Activated CD8-positive, alpha-beta memory T cell treated with anti-CD3 and anti-CD28 coated beads for 1 hour (primary cell): ENCODE measurements at places on chromosomes 12 and 14.

DNA sequence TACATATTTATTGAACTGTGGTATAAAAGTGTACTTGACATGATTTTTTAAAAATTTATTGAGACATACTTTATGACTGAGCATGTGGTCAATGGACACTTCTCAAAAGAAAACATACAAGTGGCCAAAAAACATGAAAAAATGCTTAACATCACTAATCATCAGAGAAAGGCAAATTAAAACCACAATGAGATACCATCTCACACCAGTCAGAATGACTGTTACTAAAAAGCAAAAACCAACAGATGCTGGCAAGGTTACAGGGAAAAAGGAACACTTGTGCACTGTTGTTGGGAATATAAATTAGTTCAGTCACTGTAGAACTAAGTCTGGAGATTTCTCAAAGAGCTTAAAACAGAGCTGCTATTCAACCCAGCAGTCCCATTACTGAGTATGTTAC lies 1177.6 kb downstream of the GALC start:
- no peak for DNase-seq

DNA sequence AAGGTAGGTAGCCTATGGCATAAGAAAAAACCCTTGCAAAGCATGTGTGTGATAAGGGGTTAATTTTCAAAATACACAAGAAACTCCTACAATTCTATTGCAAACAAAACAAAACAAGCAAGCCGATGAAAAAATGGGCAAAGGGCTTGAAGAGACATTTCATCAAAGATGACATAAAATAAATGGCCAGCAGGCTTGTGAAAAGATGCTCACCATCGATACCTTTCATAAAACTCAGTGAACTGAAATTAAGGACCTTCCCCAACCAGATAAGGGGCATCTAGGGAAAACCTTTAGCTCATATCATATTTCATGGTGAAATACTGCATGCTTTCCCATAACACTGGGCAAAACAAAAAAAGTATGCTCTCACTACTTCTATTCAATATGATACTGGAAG lies 131.2 kb downstream of the PPM1H start:
- no peak for DNase-seq

DNA sequence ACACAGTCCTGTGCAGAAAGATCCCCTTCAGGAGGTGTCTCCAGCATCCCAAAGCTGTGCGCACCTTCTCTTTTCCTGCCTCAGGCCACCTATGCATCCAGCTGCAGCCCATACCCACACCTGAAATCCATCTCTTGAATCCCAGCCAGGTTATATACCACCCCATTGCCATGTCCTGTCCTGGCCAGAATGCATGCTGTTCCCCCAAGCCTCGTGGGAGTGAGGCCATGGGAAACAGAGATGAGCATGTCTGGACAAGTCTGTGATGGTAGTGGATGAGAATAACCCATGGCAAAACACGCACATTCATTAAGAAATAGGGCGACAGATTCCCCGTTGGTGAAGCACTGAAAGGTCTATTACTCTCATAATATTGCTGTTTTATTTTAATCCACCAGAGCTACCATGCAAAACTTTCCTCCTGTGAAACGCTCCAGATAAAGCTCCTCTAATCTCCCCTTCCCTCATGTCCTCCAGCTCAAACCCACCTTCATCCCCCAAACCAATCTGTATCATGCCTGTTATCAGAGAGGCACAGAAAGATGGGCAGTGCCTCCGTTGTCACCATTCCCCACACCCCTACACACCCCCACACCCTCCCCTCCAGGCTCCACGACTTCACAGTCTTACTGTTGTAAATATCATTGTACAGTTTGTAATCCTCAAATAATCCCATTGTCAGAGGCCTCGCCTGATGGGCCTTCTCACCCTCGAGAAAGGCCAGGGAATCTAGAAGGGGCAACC lies 97.5 kb upstream of the FKBP4 start:
- DNase-seq, result no peak

GRCh38 chr14:96255501-96256366 lies at the start of gene BDKRB1:
TSS of gene BDKRB1 (plus strand) at chr14:96256210. CDS start at chr14:96263683, 7,473 bp downstream.
- DNase-seq, result no peak

DNA sequence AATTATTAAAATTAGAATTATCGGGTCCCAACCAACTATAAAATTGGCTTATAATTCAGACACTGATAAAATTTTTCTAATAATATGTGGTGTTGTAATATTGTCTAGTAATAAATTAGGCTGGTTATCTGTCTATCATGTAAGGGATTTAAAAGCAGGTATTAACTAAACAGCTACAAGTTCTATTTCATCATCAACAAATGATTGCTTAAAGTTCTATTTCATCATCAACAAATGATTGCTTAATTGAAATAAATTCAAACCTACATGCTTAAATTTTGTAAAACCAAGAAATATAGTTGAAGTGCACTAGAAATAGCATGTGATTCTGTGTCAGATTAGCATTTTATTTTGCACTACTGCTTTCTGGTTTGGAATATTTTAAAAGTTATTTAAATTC lies 34.1 kb downstream of the SLCO1A2 start:
- no peak for DNase-seq

DNA sequence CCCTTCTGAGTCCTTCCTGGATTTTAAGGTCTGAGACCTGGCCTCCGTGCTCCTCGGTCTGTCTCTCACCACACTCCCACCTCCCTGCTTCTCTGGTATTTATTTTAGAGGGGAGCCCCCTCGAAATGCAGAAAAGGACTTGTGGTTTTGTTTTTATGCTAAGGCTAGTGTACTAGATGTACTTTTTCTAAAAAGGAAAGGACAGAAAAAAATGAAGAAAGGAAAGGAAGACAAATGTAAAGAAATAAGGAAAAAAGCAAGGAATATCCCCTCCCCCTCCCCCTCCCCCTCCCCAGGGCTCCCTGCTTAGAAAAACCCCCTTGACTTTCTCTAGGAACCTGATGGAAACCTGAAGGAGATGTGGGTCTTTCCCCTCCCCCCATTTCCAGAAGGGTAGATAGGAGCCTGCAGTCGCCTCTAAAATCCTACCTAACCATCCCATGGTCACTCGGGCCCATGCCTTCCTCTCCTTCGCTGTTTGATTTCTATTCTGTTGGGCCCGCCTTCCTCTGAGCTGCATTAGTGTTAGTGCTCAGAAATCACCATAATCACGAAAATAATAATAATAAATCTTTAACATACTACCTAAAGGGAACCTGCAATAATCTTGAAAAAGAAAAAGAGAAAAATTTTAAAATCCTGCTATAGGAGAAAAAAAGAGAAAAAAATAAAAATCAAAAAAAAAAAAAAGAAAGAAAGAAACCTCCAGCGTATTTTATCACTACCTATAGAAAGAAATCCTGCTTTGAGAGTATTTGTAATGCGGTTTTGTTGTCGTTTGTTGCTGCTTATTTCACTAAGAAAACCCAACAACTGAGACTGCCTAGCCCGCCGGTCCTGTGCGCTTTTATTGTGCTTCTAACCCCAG lies 3.1 kb downstream of the HOXC8 start:
- no peak for DNase-seq

DNA sequence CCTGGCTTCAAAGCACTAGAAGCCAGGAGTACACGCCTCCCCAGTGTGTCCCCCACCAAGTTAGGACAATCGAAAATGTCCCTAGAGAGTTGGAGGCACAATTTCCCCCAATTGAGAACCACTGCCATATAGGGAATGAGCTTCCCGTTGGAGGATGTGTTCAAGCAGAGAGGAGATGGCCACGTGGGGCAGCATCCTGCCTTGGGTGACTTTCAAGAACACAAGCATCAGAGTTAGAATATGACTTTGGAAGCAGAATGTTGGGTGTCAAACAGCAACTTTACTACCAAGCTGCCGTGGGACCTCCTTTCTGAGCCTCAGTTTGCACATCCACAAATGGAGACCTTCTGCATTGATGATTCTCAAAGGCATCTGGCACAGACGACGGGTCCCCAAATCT lies 56.5 kb downstream of the RFLNA start:
- DNase-seq, result no peak

- DNase-seq, result peak; percentile 22
Observed at GRCh38 chr14:38078393-38078792, 129.3 kb upstream of the SSTR1 start.

DNA sequence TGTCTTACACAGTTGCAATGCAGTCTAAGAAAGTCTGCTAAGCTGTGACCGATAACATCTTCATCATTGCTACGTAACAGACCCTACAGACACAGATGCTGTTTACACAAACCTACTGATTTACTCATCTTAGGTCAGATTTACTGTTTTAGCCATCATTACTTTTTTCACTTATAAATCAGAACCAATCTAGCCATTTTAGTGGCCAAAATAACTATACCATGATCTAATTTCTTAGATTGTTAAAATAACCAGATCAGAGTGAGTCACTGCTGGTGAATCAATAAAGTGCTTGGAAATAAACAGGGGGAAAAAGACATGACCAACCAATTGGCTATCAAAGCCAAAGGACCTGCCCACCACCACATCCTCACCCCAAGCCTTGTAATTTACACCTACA lies 57.0 kb upstream of the FOXN3 start:
- DNase-seq, result no peak

GRCh38 chr12:89597770-89598169 lies 71.9 kb upstream of the POC1B start:
- DNase-seq, result no peak

DNA sequence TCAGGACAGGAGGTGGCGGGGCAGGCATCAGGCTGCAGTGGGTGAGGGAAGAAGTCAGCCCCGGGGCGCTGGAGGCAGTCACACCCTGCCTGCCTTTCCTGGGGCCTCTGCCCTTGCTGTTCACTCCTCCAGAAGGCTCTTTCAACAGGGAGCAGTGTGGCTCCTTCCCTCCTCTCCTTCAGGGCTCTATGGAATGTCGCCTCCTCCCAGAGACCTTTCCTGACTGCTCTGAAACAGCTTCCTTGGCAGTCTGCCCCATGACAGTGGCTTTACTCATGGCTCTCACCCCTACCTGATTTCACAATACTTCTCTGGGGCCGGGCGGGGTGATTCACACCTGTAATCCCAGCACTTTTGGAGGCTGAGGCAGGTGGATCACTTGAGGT lies 7.1 kb downstream of the RHOF start:
- no peak for DNase-seq

DNA sequence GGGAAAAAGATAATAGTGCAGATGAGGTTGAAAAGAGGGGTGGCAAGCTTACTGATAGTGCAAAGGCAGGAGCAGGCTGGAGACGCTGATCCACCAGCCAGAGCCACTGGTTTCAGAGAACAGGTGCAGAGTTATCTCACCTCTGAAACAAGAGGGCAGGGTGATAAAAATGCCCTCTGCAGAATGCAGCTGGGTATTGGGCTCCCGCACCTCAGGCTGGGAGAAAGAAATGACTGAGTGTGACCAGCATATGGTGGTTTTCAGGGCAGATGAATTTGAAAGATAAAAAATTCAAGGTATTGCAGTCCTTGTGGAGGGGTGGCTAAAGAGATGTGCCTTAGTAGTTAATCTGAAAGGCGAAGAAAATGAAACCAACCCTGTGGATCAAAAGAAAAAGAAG lies 2.9 kb upstream of the TMEM30B start:
- no peak for DNase-seq

- no peak for DNase-seq
Observed at GRCh38 chr12:21478756-21479455, 22.5 kb downstream of the RECQL start.

DNA sequence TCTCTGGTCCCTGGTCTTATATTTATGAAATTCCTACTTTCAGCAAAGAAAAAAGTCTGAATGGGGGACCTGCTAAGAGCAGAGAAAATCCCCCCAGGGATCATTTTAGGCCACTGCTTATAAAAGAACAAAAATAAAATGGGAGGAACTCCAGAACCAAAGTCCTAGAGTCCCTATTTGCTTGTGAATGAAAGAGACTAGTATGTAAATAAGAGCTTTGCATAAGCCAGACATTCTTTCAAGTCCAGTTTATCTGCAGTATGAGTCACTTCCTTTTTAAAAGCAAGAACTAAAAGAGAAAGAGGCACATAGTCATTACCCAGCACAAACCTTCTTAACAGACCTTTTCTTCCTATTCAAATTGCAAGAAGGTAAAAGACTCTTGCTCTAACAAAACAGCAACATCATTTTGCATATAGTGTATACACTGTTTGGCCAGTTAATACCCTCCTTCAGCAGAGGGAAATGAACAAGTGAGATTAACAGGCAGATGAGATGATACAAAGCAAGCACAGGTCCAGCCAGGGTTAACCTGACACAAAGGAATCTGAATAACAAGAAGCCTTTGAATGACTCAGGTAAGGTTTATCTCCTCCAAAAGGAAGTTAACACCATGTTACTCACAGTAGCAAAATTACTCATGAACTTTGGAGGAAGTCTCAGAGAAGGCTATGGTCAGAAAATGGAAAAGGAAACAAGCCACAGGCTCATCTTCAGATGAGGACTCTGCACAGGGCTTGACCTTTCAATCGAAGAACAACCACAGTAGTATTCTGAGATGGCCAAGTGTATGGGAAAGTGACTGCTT lies 87.3 kb downstream of the PHLDA1 start:
- DNase-seq, result no peak

- no peak for DNase-seq
Observed at GRCh38 chr14:36173161-36173560, 3.4 kb downstream of the PTCSC3 start.

DNA sequence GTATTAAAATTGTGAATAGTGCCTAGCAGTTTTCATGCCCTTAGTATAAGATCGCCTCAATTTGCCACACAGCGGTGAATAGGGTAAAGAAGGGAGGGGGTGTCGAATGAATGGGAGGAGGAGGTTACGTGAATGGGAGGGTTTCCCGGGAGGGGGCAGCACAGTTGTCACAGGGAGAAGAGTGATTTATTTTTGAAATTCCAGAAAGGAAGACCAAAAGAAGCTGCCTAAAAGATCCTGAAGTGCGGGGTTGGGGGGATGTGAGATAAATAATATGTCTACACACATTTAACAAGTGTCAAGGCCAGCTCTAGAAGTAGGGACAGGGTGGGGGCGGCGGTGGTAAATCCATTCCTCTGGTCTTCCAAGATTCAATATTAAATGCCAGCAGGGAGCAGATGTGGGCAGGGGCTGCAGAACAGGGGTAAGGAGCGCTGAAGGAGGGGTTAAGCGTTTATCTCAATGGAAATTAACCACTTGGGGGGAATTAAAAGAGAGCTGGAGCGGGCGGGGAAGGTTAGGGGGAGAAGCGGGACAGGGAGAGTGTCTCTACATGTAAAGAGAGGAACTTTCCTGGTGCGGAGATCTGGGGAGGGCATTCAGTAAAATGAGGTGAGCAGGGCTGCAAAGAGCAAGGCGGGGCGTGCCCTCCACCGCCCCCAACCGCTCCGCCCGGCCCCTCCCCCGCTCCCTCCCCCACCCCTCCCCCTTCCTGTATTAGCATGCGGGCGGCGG lies 867 bp downstream of the C12orf42 start:
- no peak for DNase-seq

DNA sequence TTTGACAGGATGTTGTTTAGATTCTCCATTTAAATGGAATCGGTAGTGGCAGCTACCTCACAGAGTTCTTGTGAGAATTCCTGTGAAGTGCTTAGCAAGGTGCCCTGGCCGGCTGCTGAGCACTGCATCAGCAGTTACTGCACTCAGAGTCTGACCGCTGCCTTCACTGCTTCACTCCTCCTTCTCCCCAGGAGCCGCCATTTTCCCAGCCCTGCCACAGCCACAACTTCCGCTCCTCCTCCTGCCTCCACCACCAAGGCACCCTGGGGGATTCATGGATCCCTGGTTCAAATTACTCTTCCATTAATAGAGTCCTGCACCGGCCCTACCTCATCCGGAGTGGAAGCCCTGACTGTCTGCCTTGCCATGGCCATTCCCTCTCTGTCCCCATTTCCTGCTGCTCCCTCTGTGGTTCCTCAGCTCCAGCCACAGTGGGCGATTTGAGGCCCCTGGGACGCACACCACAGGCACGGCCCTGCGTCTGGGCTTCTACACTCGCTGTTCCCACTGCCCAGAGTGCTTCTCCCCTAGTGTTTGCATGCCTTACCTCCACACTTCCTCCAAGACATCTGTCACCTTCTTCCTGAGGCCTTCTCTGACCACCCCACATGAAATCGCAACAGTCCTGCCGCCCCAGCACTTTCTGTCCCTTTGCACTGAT lies 210.3 kb downstream of the IPO8 start:
- no peak for DNase-seq
